ENCODE measurements at places on chromosomes 3 and 15.

DNA sequence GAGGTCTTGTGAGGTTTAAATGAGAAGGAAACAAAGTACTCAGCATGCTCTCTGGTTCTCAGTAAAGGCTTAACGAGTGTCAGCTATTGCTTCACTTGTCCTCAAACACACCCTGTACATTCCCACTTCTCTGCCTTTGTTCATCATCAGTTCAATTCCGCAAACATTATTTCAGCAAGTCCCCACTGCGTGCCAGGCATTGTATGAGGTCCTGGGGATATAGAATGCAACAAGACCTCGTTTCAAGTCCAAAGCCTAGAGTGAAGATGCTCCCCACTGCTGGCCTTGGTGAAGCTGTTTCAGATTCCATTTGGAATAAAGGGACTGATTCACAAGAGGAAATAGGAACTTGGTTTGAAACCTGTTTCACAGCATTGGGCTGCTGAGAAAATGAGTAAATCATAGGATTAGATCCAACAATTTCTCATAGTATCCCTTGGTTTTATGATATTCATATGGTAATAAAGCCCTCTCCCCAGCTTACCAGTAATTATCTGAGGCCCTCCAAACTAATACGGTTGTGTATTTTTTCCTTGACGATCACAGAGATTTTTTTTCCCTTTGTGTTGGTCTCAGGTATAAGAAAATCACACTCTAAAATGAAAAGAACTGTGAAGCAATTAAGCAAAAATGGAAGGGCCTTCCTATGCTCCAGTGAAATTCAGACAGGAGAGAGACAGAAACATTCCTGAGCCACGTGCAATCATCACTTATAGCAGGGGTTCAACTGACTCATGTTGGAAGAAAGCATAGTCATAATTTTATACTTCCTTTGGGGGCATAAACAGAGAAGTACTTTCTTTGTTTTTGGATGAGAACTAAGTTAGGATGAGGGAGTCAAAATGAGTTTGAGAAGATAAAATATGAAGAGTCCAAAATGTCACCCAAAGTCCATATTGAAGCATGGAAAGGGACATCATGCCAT is 258.6 kb downstream of the RORA start:
- no peak for DNase-seq

- DNase-seq: no peak
Observed at GRCh38 chr3:149511040-149511626, 36.6 kb downstream of the TM4SF4 start.

DNA sequence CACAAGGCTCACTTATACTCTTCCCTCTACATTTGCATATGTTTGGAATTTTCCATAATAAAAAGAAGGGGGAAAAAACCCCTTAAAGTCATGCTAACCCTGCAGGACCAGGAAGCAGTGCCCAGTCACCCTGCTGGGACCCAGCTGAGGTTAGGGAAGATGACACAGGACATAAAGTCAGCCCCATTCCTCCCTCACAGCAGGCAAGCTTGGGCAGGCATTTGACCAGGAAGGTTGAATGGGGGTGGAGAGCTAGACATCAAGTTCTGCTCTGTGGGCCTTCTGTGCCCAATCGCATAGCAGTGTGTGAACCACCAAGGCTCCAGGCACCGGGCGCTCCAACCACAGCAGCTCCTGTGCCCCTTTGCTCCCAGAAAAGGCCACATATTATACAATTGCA is 7.1 kb upstream of the HDAC11 start:
- DNase-seq: no peak

GRCh38 chr15:31470756-31471155 is 144.1 kb downstream of the KLF13 start:
- no peak for DNase-seq
